Activated CD8-positive, alpha-beta memory T cell treated with anti-CD3 and anti-CD28 coated beads for 48 hours (primary cell): ENCODE measurements at places on chromosomes 6 and 20.

- no peak for DNase-seq
Observed at GRCh38 chr20:1144401-1145172, 26.2 kb downstream of the PSMF1 start.

DNA sequence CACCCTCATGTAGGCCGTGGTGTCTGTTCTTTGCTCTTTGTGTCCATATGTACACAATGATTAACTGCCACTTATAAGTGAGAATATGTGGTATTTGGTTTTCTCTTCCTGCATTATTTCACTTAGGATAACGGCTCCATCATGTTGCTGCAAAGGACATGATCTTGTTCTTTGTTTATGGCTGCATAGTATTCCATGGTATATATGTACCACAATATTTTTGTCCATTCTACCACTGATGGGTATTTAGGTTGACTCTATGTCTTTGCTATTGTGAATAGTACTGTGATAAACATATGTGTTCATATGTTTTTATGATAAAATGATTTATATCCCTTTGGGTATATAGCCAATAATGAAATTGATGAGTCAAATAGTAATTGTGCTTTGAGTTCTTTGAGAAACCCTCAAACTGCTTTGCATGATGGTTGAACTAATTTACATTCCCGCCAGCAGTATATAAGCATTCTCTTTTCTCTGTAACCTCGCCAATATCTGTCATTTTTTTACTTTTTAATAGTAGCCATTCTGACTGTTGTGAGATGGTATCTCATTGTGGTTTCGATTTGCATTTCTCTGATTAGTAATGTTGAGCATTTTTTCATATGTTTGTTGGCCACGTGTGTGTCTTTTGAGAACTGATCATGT is 174.4 kb upstream of the NT5E start:
- DNase-seq, result no peak

DNA sequence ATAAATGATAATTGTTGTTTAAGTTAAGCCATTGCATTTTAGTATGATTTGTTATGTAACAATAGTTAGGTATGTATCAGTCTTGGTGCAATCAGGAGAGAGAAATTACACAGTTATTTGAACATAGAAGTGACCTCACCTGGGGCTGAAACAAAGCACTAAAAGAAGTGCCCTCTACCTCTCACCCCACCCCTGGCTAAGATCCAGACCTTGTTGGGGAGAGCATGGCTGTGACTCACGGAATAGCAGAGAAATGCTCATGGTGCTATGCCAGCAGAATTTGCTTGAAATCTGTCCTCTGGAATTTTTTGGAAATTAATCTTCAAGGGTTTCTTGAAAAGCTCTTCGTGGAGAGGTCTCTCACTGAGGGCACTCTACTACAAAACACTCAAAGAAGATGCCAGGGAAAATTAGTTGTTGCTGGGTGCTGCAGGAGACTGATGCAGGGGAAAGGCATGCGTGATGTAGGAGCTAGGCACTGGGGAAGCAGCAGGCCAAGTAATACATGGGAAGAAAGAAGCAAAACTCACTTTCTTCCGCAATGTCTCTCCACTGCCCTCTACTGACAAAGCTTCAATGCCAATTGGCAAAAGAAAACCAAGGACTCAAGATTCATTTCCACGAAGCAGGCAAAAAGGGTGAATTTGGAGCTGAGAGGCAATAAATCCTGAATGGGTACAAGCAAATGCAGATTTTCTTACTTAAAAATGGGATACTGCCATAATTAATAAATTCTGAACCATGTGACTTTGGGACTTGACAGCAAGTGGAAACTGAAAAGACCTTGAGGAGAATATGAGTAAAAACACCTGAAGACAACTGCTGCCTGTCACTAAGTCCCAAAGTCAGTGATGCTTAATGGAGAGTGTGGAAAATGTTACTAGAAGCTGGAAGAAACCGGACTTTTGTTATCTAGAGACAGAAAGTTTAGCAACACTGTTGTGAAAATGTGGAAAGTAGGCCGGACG is 136.3 kb upstream of the ZNF184 start:
- DNase-seq, result no peak

GRCh38 chr6:129032602-129033001 is 149.7 kb downstream of the LAMA2 start:
- no peak for DNase-seq

DNA sequence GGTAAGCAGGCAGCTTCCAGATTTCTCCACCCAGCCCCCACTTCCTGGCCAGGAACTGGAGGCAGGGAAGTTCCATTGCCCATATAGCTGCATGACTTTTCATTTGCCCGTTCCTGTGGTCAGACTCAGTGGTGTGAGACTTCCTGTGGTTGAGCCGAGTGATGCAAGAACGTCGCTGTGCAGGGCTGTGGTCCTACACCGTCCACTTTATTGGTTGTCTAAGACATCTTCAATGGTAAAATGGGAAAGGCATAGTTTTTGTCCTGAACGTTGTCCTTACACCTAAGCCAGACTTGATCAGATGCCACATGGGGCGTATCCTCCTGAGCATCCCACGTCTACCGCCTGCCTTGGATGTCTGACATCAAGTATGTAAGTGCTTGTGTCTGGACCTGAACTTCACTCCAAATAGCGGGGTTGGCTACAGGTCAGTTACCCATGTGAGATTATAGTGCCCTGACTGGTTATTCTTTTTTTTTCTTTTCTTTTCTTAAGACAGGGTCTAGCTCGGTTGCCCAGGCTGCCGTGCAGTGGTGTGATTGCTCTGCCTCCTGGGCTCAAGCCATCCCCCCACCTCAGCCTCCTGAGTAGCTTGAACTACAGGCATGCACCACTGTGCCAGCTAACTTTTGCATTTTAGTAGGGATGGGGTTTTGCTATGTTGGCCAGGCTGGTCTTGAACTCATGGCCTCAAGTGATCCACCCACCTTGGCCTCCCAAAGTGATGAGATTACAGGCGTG is 25.9 kb upstream of the GTSF1L start:
- DNase-seq, result no peak

- DNase-seq, result no peak
Observed at GRCh38 chr20:2141600-2142575, 40.3 kb downstream of the STK35 start.

DNA sequence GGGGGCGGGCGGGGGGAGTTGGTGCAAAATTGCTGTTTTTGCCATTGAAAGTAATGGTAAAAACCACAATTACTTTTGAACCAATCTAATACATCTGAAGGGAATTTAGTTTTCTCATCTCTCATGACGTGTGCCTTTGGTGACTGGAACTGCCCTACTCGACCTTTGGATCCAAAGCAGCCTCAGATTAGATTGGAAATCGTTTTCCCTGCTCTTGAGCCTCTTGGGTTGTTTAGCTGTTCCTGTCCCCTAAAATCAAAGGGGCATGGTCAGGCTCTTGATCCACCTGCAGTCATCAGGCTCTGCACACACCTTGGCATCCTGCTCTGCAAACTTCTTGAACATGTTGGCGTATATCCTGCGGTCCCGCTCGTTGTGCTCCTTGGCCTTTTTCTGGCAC is 64.0 kb upstream of the TULP1 start:
- no peak for DNase-seq

DNA sequence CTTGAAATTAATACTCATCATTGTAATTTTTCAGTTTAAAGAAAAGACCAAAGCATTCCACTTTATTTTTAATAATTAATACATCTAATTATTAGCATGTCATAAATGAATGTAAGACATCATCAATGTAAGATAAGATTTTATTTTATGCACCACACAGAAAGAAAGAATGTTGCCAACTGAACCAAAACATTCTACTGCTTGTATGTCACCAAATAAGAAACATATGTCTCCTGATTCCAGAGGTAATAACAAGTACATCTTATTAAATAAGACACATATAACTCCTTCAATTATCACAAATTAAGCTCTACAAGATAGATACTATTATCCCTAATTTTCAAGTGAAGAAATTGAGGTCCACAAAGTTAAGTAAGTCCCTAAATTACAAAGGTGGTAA is 189.5 kb downstream of the GMDS start:
- DNase-seq, result no peak

DNA sequence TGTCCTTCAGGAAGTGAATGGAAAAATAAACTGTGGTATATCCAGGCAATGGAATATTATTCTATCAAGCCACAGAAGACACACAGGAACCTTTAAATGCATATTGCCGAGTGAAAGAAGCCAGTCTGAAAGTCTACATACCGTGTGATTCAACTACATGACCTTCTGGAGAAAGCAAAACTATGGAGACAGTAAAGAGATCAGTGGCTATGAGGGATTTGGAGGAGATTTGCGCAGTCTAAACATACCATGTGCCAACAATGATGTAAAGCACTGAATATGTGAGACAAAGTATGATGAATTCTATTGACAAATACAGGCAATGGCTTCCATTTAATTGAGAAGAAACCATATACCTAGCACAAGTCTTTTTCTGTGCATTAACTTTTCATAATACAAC is 518.3 kb upstream of the ZNF337 start:
- no peak for DNase-seq

GRCh38 chr6:10414756-10415616 is at the start of gene TFAP2A:
TFAP2A (minus strand) TSS chr6:10415074; CDS start chr6:10414991, 83 bp downstream.
- DNase-seq, result no peak

- DNase-seq, result no peak
Observed at GRCh38 chr6:16206595-16207037, 31.8 kb upstream of the GMPR start.

- no peak for DNase-seq
Observed at GRCh38 chr6:83167726-83168278, 25.3 kb downstream of the PGM3 start.

GRCh38 chr6:30761791-30762429 is 17.6 kb upstream of the IER3 start:
- DNase-seq, result no peak

- DNase-seq, result no peak
Observed at GRCh38 chr6:138397128-138398122, 6.6 kb upstream of the HEBP2 start.

DNA sequence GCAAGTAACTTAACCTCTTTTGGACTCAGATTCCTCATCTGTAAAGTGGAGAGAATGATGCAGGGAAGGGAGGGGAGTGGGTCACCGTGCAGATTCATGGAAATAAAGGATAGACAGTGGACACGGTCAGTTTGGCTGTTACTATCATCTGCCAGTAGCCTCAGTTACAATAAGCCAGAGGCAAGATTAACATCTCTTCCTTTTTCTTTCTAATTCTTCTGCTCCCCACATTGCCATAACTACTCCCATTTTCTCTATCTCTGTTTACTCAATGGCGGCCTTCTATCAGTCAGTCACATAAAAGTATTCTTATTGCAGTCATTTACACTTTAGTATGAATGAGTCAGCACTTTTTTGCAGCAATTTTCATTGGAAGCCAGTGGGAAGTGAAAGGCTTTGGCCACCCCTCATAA is 49.2 kb downstream of the PPP1R16B start:
- no peak for DNase-seq

- peak; percentile 74 for DNase-seq
Observed at GRCh38 chr6:142945049-142945445, at the start of gene HIVEP2. HIVEP2 (minus strand) TSS chr6:142945176; CDS start chr6:142774738, 170,438 bp downstream.

GRCh38 chr6:93105017-93105416 is 314.3 kb downstream of the EPHA7 start:
- no peak for DNase-seq

- DNase-seq, result no peak
Observed at GRCh38 chr6:82178077-82178758, 69.3 kb downstream of the IBTK start.

DNA sequence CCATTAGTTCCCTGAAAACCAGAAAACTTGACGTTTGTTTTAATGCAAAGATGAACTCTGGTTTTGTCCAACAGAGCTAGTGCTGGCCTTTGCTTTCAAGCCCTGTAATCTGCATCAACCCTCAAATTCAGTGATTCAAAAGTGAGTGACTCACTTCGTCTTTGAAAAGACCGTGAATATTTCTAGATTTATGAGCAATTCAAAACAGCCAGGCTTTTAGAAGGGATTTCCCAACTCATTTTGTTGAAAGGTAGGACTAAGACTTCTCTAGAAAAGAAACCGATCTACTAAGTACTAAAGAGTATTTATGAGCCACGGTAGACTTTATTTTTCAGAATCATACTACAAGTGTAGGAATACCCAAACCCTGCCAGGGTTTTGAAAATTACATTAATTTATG is 121.5 kb downstream of the UST start:
- DNase-seq, result no peak

- DNase-seq, result no peak
Observed at GRCh38 chr20:58841539-58842264, 9.0 kb downstream of the GNAS-AS1 start.

- no peak for DNase-seq
Observed at GRCh38 chr6:16064671-16065072, 64.2 kb upstream of the MYLIP start.

DNA sequence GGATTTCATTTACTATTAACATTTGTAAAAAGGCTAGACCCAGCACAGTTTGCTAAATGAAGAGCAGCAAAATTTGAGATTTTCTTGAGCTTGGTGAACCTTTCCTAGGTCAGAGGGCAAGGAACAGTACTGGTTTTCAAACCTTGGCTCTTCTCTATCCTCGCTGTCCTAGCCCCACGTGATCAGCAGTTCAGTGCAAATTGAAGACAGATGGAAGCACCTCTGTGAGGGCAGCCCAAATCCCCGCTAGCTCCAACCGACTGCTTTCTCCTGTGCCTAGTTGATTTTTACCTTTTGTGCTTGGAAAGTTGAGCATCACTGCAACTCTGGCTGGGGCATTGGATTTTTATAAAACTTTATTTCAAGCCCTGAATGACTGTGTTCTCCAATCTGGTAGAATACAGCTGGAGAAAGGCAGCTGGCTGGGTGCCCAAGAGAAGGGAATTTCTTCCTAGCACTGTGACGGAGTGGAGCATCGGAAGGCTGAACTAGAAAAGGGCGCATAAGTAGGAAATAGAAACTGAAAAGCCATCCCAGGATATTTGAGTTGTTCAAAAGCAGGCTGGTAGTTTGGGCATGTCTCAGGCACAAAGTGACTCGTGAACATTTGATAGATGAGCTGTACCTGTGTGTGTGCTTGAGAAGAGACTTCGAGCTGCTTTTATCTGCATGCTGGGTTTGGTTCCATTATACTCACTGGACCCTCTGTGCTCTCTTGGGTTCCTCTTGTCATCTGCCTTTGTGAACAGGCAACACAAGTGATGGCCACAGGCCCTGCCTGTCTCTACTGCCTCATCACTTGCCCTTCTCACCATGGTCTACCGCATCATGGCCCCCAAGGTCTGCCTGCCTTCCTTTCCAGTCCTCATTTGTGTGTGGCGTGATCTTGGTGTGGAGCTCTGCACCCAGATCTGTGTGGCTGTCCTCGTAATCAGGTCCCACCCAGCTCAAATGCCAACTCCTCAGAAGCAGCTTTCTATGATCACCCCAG is 2.3 kb downstream of the RNF114 start:
- DNase-seq, result no peak

DNA sequence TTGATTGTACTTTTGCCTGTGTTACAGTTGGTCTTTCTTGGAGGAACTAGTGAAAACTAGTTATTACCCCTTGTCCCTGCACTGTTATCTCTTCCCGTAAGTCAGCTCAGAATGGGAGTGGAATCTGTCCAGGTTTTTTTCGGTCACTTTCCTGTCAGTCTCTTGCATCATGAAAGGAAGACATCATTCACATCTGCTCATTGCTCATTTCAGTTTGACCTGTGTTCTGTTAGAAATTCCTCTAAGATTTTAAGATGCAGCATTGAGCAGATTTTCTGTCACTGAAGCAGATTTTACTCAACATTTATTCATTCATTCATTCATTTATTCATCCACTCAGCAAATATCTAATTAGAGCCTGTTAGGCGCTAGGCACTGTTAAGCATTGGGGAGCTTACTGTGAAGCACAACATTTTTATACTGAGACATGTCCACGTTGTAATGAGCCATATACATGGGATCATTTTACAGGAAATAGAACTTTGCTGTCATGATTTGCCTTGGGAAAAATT is 33.1 kb upstream of the HINT3 start:
- DNase-seq, result no peak
